ENCODE measurements at places on chromosomes 16 and 17.

GRCh38 chr17:78510141-78511075 is 66.8 kb downstream of the DNAH17 start:
- no peak for DNase-seq

DNA sequence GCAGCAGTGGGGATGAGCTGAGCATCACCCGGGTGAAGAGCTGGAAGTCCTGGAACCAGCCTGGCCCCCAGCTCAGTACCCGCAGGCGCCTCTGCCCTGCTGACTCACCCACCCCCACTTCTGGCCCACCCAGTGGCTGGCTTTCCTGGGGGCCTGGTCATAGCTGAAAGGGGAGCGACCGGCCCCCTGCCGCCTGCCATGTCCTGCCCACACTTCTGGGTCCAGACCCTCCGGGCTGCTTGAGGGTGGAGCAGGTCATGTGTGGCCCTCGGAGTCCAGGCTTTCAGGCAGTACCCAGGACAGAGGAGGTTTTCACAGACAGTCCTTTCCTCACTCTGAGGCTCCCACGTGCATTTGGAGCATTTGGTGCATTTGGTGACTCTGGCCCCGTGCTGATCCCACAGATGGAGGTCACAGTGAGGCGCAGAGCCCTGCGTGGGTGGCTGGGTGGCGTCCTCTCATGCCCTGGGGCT is 7.1 kb upstream of the PIEZO1 start:
- DNase-seq = no peak

GRCh38 chr17:41278176-41278955 is 2.9 kb downstream of the KRTAP9-7 start:
- no peak for DNase-seq

GRCh38 chr17:49425004-49425286 is 10.3 kb upstream of the PHB1 start:
- no peak for DNase-seq

DNA sequence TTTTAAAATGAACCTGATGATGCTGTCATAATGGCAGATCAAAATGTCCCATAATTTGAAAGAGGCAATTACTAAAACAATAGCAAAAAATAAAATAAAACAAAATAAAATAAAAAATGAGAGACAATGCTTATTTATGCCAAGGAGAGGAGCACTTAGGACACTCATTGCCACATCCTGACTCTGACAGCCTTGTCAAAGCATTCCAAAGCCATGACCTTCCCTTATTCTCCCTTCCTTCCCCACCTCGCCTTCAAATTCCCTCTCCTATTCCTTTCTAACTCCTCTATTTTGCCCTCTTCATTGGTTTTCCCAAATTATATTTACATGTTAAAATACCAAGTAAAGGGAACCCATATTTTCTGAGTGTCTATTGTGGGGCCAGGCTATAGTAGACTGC is 220.0 kb downstream of the CDH13 start:
- no peak for DNase-seq

GRCh38 chr16:30472328-30472942 is at the start of gene ITGAL:
ITGAL (plus strand) TSS chr16:30472742; CDS start chr16:30472838, 96 bp downstream.
- DNase-seq = peak; percentile 79

- DNase-seq = no peak
Observed at GRCh38 chr16:4713663-4714501, 20.2 kb downstream of the ANKS3 start.

- DNase-seq = no peak
Observed at GRCh38 chr17:75906143-75906884, 1.6 kb upstream of the MRPL38 start.

DNA sequence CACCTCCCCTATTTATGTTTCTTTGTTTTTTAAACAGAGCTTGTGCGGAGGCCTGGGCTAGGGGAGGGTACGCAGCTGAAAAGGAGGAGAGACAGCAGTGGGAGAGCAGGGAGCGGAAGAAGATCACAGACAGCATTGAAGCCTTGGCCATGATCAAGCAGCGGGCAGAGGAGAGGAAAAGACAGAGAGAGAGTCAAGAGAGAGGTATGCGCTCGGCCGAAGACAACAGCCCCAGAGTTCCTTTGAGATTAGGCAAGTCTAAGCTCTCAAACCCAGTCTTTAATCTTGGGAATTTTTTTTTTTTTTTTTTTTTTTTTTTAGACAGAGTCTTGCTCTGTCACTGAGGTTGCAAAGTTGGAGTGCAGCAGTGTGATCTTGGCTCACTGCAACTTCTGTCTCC is 20.6 kb downstream of the DNAAF1 start:
- no peak for DNase-seq

DNA sequence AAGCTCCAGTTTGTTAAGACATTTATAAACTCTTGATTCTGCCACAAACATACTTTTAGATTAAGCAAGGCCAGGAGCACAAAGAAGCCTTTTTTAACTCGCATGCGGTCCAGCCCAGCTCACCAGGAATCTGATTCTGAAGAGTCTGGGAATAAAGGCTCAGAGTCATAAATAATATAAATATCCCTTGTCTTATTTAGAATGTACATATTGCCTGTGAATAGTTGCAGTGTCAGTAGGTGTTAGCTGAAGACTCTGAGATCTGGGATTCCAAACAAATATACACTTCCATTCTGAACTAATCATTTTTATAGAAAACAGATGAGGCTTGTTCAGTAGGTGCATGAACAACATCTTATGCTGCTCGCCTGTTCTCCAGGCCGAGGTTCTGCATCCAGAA is 59.1 kb upstream of the ELAC2 start:
- DNase-seq = no peak

- no peak for DNase-seq
Observed at GRCh38 chr17:57282296-57282695, 26.0 kb downstream of the MSI2 start.

GRCh38 chr17:32141679-32142037 is 644 bp upstream of the RHOT1 start:
- DNase-seq = no peak

DNA sequence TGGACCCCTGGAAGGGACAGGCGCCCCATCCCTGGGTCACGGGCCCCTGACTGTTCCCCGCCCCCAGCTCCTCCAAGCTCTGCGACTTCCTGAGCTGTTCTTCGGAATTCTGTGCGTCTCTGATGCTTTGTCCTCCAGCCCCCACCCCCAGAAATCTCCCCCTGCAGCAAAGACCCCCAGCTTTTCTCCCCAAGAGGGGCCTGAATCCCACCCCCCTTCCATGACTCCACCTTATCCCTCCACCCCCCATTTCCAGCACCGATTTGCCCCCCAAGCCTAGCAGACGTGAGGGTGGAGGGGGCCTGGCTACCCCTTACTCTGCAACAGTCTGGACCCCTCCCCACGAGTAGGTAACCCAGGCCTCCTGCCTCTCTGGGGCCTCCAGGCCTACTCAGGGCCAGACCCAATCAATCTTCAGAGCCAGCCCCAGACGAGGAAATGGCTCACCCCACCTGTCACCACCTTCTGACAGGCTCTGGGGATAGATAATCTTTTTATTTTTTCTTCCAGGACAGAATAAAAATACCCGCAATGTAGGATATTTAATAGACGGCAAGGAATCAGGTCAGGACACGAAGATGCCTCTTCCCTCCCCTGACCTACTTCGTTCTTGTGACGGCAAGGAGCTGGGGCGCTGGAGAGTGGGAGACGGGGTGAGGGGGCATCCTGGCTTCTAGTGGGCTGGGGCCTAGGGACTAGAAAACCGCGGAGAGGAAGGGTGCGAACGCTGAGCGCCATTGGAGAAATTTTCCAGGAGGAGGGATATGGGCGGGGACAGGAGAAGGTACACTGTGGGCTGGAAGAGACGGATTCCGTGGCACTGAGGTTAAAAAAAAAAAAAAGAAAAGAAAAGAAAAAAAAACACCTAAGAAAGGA is 744 bp upstream of the PLXDC1 start:
- DNase-seq = no peak

GRCh38 chr16:29809850-29810698 is 1.9 kb upstream of the PRRT2 start:
- DNase-seq = no peak

DNA sequence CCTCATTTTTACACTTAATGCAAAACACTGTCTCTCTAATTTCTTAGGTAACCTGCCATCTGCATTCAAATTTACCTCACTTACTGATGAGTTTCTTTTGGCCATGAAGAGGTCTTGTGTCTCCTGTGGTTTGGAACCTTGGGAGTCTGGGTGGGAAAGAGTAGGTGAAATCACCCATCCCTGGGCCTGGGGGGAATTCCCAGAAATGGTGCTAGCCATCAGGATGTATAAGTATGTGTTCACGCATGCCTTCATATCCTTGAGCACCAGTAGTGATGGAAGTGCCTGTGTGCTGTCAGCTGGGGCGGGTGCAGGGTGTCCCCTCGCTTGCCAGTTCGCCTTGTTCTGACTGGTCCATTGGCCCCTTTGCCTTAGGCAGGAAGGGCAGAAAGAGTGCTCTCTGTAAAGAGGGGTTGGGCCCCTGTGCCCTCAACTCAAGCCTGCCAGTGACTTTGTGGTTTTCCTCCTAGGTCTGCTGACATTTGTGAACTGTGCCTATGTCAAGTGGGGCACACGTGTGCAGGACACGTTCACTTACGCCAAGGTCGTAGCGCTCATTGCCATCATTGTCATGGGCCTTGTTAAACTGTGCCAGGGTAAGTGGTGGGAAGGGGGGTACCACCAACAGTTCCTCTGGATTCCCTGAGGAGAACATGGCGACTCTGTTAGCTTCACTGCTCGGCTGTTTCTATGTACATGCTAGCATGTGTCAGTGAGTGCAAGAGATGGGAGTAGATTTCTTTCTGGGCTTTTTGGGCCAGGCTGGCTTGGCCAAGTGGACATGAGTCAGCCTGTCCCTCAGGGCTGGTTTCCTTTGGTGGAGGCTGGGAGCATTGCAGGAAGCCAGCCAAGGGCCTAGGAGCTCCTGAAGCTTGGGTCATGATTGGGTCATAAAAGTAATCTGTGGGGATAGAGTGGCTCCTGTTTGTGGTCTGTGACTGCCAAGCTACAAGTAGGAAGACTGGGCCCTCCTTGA is 23.2 kb downstream of the SLC7A6OS start:
- no peak for DNase-seq

DNA sequence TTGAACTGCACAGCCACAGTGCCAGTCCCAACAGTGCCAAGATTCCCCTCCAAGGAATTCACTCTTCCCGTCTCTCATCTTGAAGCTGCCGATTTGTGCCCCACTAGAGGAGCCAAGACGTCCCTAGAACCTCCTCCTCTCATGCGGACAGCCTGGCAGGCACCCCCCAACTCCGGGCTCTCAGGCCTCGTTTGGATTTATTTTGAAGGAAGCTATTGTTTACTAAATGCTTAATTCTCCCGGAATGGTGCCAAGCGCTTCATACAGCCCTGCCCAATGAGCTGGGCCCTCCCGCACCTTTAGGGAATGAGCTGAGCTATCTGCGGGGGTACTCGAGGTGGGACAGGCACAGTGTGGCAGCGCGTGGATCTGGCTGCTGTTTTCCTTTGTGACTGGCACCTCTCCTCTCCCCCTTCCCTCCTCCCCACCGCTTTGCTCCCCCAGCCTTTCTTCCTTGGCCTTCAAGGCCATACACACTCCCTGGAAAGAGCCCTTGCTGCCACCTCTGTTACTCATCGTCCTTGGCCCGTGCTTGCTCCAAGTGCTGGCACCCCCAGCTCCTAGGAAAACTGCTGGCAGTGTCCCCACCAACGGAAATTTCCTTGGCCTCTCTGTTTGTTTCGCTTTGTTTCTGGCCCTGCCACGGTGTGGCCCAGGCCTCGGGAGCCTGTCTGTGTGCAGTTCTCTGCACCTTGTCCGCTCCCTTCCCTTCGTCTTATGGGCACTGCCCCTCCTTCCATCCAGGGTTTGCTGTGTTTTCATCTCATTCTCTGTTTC is 49.9 kb upstream of the CDR2 start:
- no peak for DNase-seq

- DNase-seq = no peak
Observed at GRCh38 chr17:56121191-56122051, 31.9 kb upstream of the ANKFN1 start.

DNA sequence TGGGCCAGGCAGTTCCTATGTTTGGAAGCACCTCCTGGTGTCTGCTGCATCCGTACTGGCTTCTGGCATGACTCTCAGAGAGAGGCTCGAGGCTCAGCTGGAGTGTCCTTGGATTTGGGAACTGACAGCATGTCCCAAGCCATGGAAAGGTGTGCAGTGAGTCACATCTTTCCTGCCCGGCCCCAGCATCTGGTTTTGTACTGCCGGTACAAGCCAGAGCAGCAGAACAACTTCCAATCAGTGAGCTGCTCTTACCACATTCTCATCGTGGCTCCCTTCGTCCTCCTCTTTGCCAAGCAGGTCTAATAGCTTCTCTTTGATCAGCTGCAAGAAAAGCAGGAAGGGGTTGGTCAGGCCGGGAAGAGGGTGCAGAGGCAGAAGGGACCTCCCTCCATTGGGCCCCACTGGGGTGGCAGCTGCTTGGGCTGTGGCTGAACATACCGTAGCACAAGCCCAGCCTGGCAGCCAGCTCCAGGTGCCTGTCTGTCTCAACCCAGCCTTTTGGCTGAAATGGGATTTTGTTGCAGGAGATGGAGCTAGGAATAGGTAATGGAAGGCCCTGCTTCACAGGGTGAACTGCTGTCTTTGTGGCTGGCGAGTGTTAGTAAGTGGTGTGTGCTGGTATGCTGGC is 24.2 kb downstream of the SPACA3 start:
- no peak for DNase-seq

DNA sequence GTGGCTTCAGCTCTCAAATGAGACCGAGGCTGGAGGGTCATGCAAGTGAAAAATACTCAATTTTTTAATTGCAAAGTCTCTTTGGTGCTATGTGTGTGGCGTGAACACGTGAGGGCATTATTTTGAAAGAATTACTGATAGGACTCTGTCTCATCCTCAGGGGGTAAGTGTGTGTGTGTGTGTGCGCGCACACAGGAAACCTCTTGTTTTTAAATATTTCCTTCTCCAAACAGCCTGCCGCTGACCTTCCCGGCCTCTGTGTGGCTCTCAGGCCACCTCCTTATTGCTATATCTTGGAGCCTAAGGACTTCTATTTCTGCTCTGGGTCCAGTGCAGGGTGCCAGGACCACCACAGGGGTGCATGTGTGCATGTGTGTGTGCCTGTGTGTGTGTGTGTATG is 99.7 kb downstream of the CMIP start:
- no peak for DNase-seq

DNA sequence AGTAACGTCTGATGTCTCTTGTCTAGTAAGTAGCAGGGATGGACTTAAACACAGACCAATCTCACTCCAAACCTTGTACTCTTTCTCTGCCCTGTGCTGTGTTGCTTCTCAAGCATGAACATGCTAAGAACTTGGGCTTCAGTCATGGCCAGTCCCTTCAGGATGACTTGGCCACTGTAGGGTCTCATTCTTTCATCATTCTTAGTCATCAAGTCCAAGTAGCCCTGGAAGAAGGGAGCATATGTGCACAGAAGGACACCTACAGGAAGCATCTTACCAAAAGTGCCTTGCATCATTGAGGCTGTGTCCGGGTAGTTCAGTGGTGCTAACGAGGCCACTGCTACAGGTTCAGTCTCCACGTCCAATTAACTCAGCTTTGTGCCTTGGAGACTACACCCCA is 80.7 kb downstream of the CDK5R1 start:
- DNase-seq = no peak

GRCh38 chr17:35713069-35713728 is 18.2 kb upstream of the RASL10B start:
- DNase-seq = no peak

GRCh38 chr16:50496990-50497389 is 51.2 kb upstream of the NKD1 start:
- DNase-seq = no peak

Data from stimulated activated CD8-positive, alpha-beta memory T cell treated with anti-CD3 and anti-CD28 coated beads, Interleukin-4, amount 100 ng/mL, for 24 hours (primary cell).